HL-60 (cell line): ENCODE measurements at places on chromosomes 7 and 10.
A peak's percentile ranks its signal among the peaks of the same experiment; 100 is the strongest.

DNA sequence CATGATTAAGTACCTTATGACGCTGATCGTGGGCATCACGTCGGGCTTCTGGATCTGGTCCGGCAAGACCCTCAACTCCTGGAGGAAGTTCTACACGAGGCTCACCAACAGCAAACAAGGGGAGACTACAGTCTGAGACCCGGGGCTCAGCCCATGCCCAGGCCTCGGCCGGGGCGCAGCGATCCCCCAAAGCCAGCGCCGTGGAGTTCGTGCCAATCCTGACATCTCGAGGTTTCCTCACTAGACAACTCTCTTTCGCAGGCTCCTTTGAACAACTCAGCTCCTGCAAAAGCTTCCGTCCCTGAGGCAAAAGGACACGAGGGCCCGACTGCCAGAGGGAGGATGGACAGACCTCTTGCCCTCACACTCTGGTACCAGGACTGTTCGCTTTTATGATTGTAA, 2.5 kb downstream of the FZD1 start:
- DNase-seq: no peak

GRCh38 chr7:31954500-31954899, 115.7 kb downstream of the PDE1C start:
- DNase-seq: no peak

DNA sequence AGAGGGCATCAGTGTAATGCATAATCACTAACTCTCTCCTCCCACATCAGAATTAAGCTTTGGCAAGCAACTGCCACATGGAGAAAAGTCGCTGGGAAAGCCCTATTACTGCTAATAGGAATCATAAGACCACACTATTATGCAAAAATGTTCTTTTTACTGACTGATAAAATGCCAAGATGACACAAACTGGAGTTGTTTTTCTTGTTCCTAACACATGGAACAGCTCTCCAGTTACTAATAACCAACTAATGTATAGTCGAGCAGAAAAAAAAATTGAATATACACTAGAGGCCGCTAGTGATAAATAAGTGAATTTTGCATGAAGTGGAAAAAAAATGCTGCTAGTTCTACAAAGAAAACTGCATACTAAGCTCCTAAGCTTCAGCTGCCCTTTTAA, 165.6 kb downstream of the TPK1 start:
- no peak for DNase-seq

GRCh38 chr10:93225938-93226337, 152.2 kb downstream of the CYP26A1 start:
- no peak for DNase-seq

DNA sequence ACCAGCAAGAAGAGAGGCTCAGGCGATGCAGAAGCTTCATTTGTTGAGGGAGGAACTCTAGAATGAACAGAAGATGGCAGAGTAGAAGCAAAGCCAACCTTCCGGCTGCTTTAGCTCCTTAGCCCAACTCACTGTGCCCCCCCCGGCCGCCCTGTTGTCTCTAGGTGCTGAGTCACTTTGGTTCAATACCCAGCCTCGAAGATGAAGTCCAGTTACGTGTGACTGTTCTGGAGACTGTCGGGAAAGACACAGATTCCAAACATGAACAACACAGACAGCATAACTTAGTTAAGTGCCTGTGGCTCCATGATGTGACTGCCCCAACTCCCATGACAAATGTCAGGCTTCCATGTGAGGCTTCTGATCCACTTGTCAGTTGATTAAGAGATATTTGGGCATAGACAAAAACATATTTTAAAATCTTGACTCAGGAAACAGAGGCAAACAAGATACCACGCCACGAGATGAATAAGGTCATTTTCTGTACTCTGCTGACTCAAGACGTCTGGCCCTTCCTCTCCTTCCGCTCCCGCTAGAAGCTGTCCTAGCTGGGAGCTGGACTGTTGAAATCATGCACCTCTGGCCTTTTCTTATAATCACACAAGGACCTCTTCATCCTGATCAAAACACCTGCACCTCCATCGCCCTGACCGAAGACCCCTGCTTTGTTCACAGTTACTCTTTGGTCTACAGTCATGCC, 199.3 kb downstream of the FRMD4A start:
- DNase-seq: no peak

- DNase-seq: no peak
These were observed 83.1 kb downstream of the FAS start for GRCh38 chr10:89073719-89074118.

- DNase-seq: peak; percentile 72
These were observed 45.7 kb upstream of the RBM33 start for GRCh38 chr7:155598810-155599210.

DNA sequence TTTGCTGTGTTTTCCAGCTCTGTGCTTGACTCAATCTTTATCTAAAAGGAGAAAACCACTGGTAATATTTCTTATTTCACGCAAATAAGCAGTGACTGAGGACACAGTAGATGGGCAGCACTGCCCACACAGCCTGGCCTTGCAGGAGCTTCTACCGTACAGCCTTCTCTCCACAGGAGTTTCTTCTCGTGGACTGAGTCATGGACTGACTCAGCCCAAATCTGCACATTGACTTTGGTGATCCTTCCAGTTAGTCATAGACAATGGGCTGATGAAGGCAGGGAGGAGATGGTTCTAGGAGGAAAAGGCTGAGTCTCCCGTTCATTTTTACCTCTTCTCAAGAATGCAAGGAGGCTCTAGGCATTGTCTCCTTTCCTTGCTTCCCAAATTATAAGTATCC, 200.7 kb downstream of the RAPGEF5 start:
- no peak for DNase-seq

GRCh38 chr10:30557884-30558283, 71.7 kb downstream of the LYZL2 start:
- DNase-seq: no peak

DNA sequence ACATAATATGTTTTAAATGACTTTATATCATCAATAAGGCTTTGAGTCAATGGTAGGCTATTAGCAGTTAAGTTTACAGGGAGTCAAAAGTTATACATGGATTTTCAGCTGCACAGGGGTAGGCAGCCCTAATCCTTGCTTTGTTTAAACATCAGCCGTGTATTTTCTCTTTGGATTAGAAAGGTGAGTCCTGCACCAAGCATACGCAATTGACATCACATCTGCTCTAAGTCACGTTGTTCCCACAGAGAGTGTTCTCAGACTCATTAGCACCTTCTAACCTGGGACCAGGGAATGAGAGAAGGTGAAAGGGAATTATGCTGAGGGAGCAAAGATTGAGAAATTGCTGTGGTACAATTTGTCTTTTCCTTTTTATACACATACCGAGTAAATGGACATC, 148.6 kb upstream of the ZNF804B start:
- DNase-seq: no peak

DNA sequence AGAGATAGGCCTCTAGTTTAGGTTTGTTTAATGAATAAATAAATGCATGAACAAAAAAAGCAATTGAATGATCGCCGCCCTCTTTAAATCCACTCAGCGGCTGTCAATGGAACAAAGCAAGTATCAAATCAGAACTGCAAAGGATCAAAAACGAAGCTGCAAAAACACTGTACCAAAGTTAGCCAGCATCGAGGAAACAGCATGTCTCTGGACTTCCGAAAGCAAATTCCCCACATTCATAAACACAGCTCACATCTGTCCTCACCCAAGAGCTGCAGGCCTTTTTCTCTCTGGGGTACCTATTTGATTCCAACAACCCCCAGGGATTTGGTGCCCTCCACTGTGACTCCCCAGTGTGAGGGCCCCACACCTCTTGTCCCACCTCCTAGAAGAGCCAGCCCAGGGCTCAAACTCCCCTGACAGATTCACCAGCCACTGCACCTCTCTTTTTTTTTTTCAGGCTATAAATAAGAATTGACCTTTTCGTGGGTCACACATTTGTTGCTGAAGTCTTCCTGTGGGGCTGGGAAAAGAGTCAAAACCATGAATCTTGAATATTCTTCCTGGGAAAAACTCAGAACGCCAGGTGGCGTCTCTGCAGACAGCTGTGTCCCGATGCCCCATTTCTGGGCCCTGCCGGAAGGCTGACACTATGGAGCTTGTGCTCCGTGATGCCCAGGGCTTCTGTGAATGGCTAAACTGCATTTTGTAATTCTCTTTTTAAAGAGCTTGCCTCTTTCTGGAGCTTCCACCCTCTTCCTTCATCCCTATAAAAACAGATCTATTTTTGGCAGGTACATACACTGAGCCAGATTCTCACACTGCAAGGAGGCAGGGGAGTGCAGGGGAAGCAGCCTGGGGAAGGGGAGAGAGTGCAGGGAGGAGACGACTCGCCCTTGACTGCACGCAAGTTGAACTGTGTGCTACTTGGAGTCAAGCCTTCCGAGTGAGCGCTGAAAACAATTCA, 51.7 kb downstream of the HSPA12A start:
- no peak for DNase-seq

DNA sequence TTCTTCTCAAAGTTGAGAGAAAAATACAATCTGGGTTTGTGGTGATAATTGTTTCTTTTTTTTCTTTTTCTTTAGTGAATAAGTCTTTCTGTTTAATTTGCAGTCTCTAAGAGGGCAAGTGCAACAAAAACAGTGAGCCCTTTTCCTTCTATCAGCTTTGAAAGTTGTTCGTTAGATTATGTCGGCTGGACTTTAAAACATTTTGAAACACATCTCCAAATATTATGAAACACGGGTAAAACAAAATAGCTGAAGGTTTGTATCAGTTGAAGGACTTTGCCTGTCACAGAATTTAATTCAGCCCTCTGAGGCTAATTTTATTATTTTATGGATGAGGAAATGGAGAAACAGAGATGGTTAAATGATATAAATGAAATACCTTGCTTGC, 85.3 kb downstream of the AGMO start:
- DNase-seq: no peak

GRCh38 chr10:12187321-12187905, 8.3 kb downstream of the NUDT5 start:
- no peak for DNase-seq

GRCh38 chr10:50604049-50604640, 19.6 kb downstream of the SGMS1 start:
- no peak for DNase-seq

DNA sequence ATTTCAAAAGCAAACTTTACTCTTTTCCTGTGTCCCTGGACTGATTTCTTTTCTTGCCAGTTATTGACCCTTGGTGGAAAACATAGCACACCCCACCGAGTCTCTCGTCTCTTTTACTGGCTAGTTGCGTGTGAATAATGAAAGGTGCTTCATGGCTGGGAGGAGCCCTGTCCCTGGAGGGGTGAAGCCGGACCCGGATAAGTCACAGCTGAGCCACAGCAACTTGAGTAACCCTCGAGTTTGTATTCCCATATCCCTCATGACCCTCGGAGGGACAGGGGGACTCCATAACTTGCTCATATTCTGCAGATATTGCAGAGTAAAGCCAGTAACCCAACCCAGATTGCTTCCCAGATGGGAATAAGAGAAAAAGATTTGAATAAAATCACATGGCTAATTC, 147.5 kb upstream of the FRMD4A start:
- DNase-seq: no peak

- DNase-seq: no peak
These were observed 68.6 kb downstream of the DYNC2I1 start for GRCh38 chr7:158924956-158925355.

DNA sequence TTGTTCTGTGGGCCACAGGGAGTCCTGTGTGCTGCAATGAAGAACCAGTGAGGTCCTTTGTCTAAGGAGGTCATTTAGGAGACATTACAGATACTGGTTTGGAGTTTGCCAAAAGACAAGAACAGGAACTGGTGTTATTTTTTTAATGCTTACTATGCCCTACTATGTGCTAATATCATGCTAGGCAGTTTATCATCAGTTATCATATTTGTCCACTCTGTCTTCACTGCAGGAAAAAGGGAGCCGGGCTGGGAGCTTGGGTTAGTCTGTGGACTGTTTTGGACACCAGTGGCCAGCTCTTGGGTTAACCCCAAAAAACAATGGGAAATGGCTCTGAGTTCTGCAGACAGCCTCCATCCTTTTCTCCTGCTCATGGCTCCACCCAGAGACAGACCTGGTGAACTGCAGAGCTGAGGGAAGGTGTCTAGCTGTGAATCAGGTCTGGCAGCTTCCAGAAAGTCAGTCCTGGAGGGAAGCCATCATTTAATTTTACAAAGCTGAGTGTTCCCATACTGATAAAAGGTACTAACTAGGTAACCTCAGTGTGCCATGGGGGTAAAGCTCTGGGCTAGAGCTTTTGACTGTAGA, 101.2 kb upstream of the ZNF746 start:
- DNase-seq: no peak

DNA sequence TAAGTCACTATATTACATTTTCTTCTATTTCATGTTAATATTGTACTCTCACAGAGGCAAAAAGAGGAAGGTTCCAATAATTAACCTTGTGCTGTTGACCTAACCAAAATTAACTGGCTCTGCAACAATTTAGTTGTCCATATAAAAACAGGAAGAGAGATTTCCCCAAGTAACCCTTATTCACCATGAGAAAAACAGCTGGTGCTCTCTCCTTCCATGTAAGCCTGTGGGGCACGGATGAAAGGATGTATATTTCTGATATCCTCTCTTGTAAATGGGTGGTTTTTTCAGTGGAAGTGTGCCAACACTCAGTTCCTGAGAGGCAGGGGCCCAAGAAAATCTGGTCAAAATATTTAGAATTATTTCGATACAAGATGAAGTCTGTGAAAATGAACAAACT, 358.1 kb downstream of the CRPPA start:
- DNase-seq: no peak

DNA sequence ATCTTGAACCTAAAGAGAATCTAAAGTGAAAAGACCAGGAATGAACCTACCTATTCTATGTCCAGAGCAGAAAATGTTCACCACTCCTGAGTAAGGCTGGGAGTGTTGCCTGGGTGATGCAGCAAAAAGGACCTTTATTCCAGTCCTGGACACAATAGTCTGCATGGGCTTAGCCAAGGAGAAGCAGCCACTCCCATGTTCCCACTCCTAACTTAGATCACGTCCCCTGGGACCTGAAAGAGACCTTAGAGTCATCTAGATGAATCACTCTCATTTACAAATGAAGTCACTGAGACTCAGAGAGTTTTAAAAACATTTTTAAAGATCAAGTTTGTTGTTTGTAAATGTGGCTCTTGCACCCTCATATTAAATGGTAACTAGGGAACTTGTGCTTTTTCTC, 763.4 kb downstream of the KCNMA1 start:
- DNase-seq: no peak

DNA sequence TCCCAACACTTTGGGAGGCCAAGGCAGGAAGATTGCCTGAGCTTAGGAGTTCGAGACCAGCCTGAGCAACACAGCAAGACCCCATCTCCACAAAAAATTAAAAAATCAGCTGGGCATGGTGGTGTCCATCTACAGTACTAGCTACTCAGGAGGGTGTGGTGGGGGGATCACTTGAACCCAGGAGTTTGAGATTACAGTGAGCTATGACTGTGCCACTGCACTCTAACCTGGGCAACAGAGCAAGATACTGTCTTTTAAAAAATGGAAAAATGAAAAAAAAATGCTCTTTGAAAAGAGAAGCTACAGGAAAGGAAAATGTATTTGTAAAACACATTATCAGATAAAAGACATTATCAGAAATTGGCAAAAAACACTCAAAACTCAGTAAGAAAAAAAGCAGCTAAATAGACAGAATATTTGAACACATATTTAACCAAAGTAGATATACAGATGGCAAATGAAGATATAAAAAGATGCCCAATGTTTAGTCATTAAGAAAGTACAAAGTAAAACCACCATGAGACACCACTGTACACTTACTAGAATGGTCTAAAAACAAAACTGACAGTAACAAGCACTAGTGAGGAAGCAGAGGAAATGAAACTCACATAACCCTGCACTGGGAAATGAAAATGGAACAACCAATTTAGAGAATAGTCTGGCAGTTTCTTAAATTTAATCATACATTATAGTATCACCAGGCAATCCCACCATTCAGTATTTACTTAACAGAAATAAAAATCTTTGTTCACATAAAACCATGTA, 40.5 kb downstream of the NRBF2 start:
- DNase-seq: no peak
